Astrocyte (in vitro differentiated cells and primary cell): ENCODE measurements at places on chromosomes 5 and 9. TPM values are rescaled to one million over a fixed set of nuclear protein-coding genes. Genes with fewer than 3 reads are reported as not detected.

Gene FABP6
- total RNA-seq: 0.53 TPM in 1 of 2 replicates, not detected in the other

Gene WWC1
- 33.6 and 48.6 TPM in 2 replicates for total RNA-seq

- H3K36me3 ChIP-seq: no peaks in the 10 kb centered on the region
These were observed 422.7 kb upstream of the GRAMD2B start for GRCh38 chr5:126000507-126000906.

DNA sequence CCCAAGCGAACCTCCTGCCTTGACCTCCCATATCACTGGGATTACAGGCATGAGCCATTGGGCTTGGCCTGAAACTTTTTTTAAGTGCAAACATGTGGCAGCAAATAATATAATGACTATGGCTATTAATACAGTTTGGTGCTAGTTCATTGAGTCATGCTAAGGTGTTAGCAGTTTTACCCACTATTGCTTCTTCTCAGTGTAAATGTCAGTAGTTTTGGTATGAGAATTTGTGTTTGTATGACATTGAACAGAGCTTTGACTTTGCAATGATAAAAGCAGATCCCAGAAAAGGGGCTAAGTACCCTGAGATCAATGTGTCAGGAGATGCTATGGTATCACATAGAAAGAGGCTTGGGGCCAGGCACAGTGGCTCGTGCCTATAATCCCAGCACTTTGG lies 67.2 kb downstream of the WDR41 start:
- no peak overlapping the region for H3K27ac ChIP-seq
- peaks cover 19% of the 10 kb centered on the region for H3K4me1 ChIP-seq
- no peak overlapping the region for H3K4me3 ChIP-seq
- no peak for DNase-seq
- H3K27me3 ChIP-seq: no peaks in the 10 kb centered on the region

GRCh38 chr5:13503017-13503416 lies 441.5 kb downstream of the DNAH5 start:
- DNase-seq: no peak
- H3K27me3 ChIP-seq: no peaks in the 10 kb centered on the region
- no peaks in the 10 kb centered on the region for H3K4me1 ChIP-seq
- H3K4me3 ChIP-seq: no peak overlapping the region
- no peak overlapping the region for H3K27ac ChIP-seq
